ENCODE measurements at places on chromosomes 1 and 21. TPM values are rescaled to one million over a fixed set of nuclear protein-coding genes. Genes with fewer than 3 reads are reported as not detected.
A peak's percentile ranks its signal among the peaks of the same experiment; 100 is the strongest.

DNA sequence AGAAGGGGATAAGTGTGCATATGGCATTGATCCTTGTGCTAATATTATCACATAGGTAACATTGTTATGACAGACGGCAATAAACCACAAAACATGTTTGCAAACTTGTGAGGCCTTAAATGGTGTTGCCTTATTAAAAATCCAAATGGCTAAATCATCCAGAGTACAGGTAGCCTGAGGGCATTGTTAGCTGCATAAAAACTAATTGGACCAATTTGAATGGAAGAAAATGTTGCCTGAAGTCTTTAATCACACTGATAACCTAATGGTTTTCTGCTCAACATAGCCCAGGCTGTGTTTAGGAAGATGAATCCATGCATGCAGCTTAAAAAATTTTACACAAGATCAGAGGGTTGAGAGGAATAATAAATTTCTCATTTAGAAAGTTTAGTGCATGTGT, 19.4 kb upstream of the LRRC53 start:
- no peak for DNase-seq

GRCh38 chr21:35994613-35995012, 65.7 kb downstream of the SETD4 start:
- no peak for DNase-seq

DNA sequence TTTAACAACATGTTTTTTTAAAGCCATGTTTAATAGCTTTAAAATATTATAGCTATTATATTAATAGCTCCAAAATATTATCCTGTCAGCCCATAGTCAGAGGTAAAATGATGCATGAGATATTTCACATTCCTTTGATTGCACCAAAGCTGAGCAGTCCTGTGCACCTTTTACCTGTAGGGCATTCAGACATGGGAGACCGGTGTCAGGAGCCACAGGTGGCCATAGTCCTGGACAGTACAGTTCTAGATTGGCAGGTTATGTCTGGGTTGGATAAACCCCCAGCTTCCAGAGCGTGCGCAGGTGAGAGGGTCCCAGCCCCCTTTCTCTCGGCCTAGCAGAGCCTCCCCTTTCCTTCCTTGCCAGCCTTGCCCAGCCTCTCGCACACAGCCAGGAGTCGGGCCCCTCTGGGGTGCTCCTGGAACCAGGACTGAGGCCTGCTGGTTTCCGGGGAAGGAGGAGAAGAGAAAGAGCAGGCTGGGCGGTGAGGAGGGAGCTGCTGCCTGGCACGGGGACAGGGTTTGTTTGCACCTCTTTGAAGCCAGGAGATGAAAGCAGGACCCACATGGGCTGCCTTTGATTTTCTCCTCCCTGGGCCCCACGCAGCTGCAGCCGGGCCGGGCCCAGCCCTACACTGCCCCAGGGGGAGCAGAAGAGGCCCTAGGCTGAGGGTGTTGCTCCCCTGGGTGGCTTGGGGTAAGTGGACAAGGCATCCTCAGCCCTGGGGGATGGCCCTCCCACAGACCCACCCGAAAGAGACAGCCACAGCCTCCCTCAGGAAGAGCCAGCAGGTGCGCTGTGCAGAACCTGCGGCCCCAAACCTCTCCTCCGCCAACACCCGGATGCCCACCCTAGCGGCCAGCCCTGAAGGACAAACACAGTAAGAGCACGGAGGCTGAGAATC, 75.2 kb upstream of the TARDBP start:
- DNase-seq: no peak

The RAB7B gene
- total RNA-seq: 1.2 TPM

The TMEM269 gene
- total RNA-seq: 0.17 TPM

The BRDT gene
- total RNA-seq: not detected

The TEDDM1 gene
- total RNA-seq: not detected

The TSPEAR gene
- not detected for total RNA-seq

- no peak for DNase-seq
Observed at GRCh38 chr1:159879977-159880376, 17.5 kb upstream of the VSIG8 start.

GRCh38 chr1:55848906-55849305, 633.7 kb upstream of the USP24 start:
- DNase-seq: no peak

The CRABP2 gene
- total RNA-seq: 0.71 TPM

The DMBX1 gene
- total RNA-seq: not detected

GRCh38 chr1:151002051-151002450, 4.7 kb downstream of the MINDY1 start:
- DNase-seq: no peak

GRCh38 chr1:23591460-23592208, 32.3 kb upstream of the ID3 start:
- DNase-seq: peak; percentile 26

GRCh38 chr1:203186446-203187303, at the start of gene CHI3L1:
Gene CHI3L1 (minus strand): TSS chr1:203186704. CDS start chr1:203186623, 81 bp downstream.
- no peak for DNase-seq

DNA sequence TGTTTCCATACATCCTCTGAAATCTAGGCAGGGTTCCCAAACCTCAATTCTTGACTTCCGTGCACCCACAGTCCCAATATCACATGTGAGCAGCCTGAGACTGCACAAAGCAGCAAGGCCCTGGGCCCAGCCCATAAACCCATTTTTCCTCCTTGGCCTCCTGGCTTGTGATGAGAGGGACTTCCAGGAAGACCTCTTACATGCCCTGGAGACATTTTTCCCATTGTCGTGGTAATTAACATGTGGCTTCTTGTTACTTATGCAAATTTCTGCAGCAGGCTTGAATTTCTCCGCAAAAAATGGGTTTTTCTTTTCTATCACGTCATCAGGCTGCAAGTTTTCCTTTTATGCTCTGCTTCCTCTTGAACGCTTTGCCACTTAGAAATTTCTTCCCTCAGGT, 3.3 kb upstream of the PIGK start:
- DNase-seq: no peak

DNA sequence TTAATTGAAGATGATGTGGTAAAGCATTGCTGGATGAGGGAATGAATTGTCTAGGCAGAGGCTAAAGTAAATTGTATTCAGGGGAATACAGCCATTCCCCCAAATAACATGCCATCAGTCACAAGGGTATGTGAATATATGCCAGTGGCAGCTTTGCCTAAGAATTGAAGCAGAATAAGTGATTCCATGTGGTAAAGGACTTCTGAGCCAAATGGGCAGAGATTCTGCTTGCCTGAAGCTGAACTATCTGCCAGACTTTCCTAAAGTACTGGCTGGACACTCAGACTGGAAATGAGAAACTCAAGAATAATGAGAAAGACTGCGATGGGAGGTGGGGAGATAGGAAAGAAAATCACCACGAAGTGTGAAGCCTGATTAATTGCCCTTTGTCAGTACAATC, 2.4 kb downstream of the LIX1L start:
- DNase-seq: no peak
